ENCODE measurements at places on chromosomes 2 and 18. TPM values are rescaled to one million over a fixed set of nuclear protein-coding genes. Genes with fewer than 3 reads are reported as not detected.

The ITGA4 gene
- 19.3 TPM for total RNA-seq

The SCN9A gene
- total RNA-seq: 14.1 TPM

The DNAH7 gene
- under 0.01 TPM for total RNA-seq

The RAB6C gene
- total RNA-seq: not detected

The KCNF1 gene
- total RNA-seq: 1.6 TPM

The CNPPD1 gene
- 27.1 TPM for total RNA-seq

The TSPYL6 gene
- not detected for total RNA-seq

The VAMP5 gene
- 17.7 TPM for total RNA-seq
